ENCODE measurements at places on chromosomes 3 and 15.

- no peak for DNase-seq
Observed at GRCh38 chr3:52025453-52025852, 29.8 kb upstream of the RPL29 start.

DNA sequence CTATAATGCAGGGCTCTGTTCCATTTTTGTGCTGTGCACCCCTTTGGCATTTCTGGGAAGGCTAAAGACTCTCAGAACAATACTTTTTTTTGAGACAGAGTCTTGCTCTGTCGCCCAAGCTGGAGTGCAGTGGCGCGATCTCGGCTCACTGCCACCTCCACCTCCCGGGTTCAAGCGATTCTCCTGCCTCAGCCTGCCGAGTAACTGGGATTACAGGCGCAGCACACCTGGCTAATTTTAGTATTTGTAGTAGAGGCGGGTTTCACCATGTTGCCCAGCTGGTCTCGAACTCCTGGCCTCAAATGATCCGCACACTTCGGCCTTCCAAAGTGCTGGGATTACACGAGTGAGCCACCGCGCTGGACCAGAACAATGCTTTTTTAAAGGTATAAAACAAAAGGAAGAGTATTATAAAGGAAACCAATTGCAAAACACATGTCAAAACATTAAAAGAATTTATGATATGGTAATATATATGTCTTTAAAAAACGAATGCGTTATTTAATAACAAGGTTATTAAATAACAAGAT lies 999 bp downstream of the SQOR start:
- no peak for DNase-seq

DNA sequence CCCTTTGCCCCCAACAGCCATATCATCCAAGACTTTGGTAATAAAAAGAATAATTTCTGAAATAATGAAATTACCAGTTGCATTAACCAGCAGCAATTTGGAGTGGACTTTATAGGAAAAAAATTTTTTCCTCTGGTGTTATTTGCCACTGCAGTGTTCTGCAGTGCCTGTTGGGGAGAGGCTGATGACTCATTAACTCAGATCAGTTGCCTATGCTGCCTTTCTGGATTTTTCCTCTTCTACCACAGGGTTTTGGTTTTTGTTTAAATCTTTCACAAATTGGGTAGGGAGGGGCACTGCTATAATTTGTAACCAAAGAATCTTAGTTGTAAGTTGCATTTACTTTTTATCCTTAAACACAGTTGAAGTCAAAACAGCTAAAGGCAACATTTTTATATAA lies 22.7 kb downstream of the ATP6V1A start:
- peak; percentile 71 for DNase-seq

DNA sequence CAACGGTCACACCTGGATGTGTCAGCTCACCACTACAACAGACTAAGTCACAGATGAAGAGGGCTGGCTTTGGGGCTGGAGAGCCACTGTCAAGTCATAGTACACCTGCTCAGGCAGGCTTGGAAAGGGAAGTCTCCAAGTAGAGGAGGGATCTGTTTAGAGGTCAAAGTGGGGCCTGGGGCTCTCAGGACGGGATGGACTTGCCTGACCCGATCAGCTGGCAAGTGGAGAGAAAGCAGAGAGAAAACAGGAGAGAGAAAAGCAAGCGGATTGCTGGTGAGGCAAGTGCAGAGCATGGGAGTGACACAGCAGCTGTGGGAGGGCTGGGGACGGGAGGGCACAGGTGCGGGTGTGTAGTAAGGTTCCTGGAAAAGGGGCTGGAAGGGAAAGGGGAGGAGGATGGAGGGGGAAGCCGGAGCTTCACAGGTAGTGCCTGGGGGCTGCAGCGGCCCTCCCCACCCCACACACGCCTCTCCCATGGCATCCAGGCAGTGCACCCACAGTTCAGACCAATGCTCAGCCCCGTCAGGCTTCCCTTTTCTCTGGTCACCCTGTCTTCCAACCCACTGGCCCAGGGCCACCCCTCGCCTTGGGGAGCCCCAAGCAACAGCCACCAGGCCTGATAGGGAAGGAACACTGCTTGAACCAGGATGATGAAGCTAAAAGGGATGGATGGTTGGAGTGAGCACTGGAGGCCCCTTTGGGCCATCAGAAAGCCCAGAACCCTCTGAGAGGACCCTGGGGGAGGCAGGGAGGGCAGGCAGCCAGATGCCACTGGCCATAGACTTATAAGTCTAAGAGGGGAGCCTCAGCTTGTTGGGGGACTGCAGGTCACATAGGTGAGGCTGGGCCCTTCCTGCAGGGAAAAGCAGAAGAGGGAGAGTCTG lies 8.5 kb downstream of the RPS17 start:
- no peak for DNase-seq

- DNase-seq, result no peak
Observed at GRCh38 chr3:37467761-37468160, 293.4 kb upstream of the LRRFIP2 start.

- no peak for DNase-seq
Observed at GRCh38 chr3:18987862-18988447, 160.4 kb upstream of the KCNH8 start.

DNA sequence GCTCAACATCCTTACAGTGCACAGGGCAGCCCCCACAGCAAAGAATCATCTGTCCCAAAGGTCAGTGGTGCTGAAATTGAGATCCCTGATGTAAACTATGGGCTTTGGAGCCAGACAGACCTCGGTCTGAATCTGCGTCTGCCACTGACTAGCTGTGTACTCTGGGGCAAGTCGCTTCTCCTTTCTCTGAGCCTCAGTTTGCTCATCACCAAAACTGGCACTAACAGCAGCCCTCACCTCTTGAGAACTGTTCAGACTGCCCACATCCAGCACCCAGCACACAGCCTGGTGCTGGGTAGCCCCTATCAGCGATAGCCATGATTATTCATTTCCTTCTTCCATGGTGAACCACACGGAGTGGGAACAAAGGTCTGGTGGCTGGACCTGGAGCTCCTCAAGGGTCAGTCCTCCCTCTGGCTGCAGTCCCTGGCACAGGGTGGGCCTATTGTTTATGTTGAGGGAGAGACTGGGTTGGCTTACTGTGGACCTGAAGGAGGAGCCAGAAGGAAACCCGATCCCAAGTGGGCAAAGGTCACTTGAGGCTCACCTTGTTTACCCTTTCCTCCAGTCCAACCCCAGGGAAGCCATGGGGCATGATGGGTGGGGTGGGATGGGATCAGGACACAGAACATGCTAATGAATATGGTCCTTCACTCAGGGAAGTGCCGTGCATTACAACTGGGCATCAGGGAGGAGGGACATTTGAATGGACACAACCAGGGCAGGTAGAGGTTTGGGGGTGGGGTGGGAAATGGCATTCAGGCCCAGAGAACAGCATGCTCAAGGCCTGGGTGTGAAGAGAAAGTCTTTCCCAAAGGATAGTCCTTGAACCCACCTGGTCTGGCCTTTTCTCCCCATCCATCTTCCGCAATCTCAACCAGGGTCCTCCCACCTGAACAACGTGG lies 1.6 kb upstream of the PRKCD start:
- no peak for DNase-seq

DNA sequence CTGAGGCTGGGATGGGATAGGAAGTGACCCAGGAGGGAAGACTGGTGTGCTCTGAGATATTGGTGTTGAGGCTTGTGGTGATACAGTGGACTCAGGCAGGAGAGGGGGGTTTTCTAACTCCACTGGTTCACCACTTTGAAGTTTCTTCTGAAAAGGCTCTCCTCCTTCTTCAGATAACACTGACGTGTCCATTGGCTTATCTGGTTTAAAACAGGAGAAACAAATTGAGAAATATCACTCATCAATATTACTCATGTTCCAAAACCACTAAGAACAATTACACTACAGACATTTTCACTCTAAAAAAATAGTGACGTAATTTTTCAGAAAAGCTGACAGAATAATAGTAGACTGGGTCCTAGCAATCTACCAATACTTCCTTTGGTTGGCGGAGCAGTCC lies 23.1 kb downstream of the TP53BP1 start:
- peak; percentile 13 for DNase-seq

- DNase-seq, result no peak
Observed at GRCh38 chr3:195372220-195372619, 70.6 kb downstream of the ACAP2 start.

DNA sequence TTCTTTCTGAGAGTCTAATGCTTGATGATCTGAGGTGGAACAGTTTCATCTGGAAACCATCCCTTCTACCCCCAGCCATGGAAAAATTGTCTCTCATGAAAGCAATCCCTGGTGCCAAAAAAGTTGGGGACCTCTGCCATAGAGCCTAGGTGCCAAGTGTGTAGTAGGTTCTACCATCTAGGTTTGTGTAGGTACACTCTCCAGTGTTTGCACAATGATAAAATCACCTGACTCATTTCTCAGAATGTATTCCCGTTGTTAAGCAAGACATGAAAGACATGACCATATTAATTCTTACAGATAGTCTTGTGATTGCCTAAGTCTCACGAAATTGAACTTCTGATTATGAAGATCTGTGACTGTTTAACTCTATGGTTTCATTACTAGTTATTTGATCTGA lies 68.6 kb downstream of the KAT2B start:
- no peak for DNase-seq

GRCh38 chr3:53142986-53143385 lies 12.8 kb upstream of the RFT1 start:
- DNase-seq, result no peak

- DNase-seq, result no peak
Observed at GRCh38 chr3:95434491-95434890, 1371.6 kb downstream of the NSUN3 start.

DNA sequence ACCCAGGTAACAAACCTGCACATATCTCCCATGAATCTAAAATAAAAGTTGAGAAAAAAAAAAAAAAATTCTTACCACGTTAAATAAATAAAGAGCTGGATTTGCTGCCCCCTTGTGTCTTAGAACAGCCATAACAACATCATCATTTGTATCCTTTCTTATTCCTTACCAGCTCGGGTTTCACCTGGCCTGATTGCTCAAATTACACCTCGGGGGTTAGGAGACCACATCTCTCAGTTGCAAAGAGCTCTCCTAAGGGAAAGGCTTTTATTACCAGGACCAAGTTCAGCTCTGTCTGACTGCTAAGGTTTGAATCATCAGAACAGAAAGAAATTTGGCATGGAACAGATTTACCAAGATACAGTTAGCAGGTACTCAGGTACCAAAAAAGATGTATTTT lies 25.8 kb upstream of the RPL39L start:
- DNase-seq, result no peak

DNA sequence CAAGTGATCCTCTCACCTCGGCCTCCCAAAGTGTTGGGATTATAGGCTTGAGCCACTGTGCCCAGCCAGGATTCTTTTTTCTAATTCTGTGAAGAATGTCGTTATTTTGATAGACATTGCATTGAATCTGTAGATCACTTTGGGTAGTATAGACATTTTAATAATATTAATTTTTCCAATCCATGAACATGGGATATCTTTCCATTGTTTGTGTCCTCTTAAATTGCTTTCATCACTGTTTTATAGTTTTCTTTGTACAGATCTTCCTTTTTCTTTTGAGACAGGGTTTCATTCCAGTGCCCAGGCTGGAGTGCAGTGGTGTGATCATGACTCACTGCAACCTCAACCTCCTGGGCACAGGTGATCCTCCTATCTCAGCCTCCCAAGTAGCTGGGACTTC lies 11.6 kb upstream of the KCTD6 start:
- DNase-seq, result no peak

- DNase-seq, result peak; percentile 36
Observed at GRCh38 chr3:15512166-15512565, 9.3 kb downstream of the COLQ start.

- DNase-seq, result no peak
Observed at GRCh38 chr15:78259232-78259631, 5.1 kb upstream of the DNAJA4 start.

DNA sequence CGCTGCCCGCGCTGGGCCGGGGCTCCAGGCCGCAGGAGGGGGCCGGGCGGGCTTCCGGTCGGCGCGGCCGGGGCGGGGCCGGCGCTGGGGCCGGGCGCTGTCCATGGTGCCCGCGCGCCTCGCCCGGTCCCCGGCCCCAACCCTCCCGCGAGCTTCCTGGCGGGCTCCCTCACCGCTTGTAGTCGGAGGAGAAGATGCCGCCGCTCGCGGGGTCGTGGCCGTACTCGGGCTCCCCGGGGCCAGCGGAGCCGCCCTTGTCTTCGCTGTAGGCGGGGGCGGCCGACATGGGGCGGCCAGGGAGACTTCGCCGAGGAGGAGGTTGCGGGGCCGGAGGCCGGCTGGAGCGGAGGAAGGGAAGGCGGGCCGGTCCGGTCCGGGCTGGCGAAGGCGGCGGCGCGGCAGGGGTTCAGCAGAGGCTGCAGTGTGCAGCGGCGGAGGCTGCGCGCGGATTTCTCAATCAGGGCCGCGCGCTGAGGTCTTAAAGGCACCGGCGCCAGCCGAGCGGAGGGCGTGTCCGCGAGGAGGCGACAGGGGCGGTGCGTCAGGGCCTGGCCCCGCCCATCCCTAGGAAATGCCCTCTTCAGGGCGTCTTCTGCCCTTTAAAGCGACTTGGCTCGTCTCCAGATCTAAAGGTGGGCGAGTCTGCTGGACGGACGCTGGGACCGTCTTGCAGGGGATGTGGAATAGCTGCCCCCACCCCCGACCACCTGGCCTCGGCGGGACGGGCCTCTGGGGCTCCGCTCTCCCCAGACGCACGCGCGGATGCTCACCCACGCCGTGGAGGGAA lies at the start of gene AP3B2:
AP3B2 (minus strand) TSS at position 455 of the 787 bp plus-strand sequence; CDS start at position 286, 169 bp downstream.
- peak; percentile 83 for DNase-seq

DNA sequence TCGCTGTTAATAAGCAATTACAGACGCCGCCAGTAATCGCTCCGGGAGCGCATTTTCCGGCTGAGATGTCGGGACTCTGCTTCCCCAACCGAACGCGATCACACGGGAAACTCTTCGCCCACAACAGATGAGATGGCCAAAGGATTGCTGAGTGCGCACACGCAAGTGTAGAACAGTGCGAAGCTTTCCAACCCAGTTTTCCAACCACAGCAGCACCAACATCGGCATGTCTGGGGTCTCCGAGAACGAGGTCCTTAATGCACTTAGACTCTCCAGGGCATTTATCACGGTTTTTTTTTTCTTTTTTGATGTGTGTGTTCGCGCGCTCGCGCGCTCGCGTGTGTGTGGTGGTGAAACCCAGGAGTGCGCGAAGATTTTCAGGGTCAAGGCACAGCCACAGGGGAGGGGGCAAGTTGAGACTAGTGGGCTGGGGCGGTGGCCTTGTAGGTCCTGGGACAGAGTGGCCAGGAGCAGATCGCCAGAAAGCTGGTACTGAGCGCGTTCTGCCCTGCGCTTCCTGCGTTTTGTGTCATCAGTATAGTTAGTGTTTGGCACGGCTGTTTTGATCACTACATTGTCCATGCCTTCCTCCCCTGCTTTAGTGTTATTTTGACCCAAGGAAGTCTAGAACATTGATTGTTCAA lies 1.8 kb upstream of the EOMES start:
- DNase-seq, result no peak

DNA sequence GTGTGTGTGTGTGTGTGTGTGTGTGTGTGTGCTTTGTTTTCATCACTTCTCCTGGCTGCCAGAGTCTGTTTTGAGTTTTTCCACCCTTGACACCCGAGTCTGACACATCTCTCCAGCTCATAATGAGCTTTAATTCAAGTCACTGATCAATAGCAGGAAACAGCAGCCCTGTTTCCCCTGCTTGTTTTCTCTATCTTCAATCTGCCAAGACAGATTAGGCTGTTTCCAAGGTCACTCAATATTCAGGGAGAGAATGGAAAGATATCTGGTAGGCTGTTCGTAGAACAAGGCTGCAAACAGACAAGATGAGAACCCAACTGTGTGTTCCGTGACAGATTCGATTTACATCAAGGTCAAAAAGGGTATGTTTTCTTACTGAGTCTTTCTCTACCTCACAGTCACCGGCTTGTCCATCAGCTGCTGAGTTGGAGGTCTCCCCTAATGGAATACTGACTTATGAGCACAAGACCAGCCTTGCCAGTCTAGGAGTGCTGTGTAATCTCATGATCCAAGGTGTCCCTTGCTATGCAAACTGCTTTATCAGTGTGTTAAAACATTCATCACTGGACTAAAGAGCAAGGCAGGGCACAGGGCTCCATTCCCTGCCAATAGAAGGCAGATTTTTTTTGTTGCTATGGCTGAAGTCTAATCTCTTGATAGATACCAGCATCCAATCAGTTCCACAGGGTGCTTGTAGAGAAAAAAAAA lies 187.9 kb upstream of the LMCD1 start:
- DNase-seq, result no peak

Measured in hepatic stellate cell (primary cell).